Central memory CD8-positive, alpha-beta T cell (primary cell): ENCODE measurements at places on chromosomes 2 and 18.

GRCh38 chr2:191446910-191447309 lies 201.7 kb downstream of the MYO1B start:
- DNase-seq = no peak

DNA sequence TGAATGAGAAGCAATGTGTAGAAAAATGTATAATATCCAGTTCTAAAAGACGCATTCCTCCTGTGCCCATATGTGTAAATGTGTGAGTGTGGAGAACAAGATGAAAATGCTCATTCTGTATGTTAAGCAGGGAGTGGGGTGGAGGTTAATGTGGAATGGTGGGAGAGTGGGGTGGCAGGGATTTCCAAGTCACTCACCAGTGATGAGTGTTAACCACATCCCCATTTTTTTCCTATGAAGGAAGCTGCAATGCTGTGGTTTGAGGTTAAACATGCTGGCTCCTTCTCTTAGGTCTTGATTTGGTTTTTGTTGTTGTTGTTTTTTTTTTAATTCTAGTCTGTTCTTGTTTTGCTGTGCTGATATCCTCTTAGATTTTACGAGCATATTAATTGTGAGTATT lies 169.4 kb downstream of the NEDD4L start:
- no peak for DNase-seq

GRCh38 chr2:99480390-99480789 lies 9.4 kb downstream of the REV1 start:
- no peak for DNase-seq

- DNase-seq = no peak
Measured at GRCh38 chr2:130839011-130839780, 2.5 kb downstream of the ARHGEF4 start.

GRCh38 chr2:196244966-196245365 lies 73.6 kb upstream of the STK17B start:
- no peak for DNase-seq

GRCh38 chr18:46040747-46041104 lies 31.3 kb downstream of the PSTPIP2 start:
- DNase-seq = no peak

DNA sequence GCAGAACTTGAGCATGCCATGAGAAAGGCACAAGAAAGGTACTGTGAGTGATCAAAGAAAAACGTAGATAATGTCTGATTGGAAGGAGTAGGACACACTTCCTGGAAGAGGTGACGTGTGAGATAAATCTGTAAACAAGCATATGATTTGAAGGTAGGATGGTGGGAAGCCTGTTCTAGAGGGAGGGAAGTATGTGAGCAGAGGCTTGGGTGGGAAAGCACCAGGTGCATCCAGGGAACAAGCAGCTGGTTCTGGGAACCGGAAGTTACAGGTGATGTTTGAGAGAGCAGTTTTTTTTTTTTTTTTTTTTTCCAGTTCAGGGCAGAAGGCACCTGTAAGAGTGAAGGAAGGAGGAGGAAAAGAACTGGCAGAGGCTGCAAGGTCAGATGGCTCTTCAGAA lies 116.6 kb upstream of the EFEMP1 start:
- DNase-seq = no peak

- DNase-seq = no peak
Measured at GRCh38 chr18:58161659-58162058, 117.6 kb downstream of the NEDD4L start.

- DNase-seq = no peak
Measured at GRCh38 chr2:9637330-9637729, 6.5 kb upstream of the YWHAQ start.

DNA sequence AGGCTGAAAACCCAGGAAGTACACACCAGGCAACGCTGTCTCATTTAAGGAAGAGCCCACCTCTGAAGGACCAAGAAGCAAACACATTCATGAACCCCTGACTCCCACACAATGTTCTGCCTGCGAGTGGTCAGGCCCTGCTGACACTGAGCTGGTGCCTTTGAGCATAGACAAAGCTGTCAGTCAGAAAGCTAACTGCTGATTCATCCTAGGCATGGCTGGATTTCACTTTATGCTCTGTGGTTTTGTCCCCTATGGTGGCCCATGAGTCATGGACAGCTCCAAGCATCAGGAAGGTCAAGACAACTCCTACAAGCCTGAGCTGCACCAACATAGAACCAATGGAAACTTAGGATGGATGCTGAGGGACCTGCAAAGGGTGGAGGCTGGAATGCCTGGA lies 78.9 kb downstream of the UXS1 start:
- DNase-seq = no peak

DNA sequence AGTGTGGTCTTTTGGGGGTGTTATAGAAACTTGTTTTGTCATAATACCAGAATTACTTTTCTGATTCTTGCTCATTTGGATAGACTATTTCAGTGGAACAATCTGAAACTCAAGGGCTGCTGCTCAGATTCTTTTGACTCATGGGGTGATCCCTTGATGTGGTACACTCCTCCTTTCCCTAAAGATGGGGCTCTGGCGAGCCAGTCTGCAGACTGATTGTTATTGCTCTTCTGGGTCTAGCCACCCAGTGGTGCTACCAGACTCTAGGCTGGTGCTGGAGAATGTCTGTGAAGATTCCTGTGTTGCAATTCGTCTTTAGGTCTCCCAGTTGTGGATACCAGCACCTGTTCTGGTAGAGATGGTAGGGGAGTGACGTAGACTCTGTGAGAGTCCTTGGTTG lies 4.2 kb upstream of the MARS2 start:
- no peak for DNase-seq

DNA sequence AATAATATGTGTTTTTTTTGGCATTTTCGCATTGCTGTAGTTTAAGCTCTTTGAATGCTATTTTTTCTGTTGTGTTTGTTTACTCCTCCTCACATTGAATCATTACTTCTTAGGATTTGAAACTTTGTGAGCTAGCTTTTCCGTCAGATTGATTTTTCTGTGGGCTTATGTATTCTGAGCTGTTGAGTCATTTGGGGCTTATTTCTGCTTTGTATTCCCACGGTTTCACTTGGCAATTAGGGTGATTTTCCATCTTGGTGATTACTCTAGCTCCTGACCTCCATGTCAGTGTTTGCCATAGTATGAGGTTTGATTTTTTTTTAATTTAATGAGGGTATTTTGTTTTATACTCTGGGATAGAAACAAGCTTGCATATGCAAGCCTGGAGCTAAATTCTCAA lies 200.0 kb downstream of the CCDC102B start:
- no peak for DNase-seq
